ENCODE measurements at places on chromosomes 6 and 20. TPM values are rescaled to one million over a fixed set of nuclear protein-coding genes. Genes with fewer than 3 reads are reported as not detected.

- H3K27me3 ChIP-seq: peaks cover 60% of the 10 kb centered on the region
- no peak overlapping the region for H3K27ac ChIP-seq
- DNase-seq: no peak
- H3K4me1 ChIP-seq: no peaks in the 10 kb centered on the region
- no peak overlapping the region for H3K4me3 ChIP-seq
Observed at GRCh38 chr6:41498968-41499599, 47.1 kb upstream of the FOXP4 start.

- peaks cover 64% of the 10 kb centered on the region for H3K36me3 ChIP-seq
- no peak overlapping the region for H3K27ac ChIP-seq
- no peak for DNase-seq
- H3K4me1 ChIP-seq: peaks cover 1% of the 10 kb centered on the region
- no peak overlapping the region for H3K4me3 ChIP-seq
Observed at GRCh38 chr20:38079353-38079752, 45.8 kb downstream of the RPRD1B start.

- no peak for DNase-seq
- H3K27ac ChIP-seq: peak overlapping the region; percentile 50
- H3K36me3 ChIP-seq: no peaks in the 10 kb centered on the region
- H3K4me3 ChIP-seq: no peak overlapping the region
- H3K4me1 ChIP-seq: peaks cover 62% of the 10 kb centered on the region
- H3K27me3 ChIP-seq: peaks cover 25% of the 10 kb centered on the region
Observed at GRCh38 chr20:62734881-62735280, 26.2 kb downstream of the NTSR1 start.

The SOX18 gene
- total RNA-seq: 0.10 TPM

- H3K27ac ChIP-seq: no peak overlapping the region
- peaks cover 10% of the 10 kb centered on the region for H3K27me3 ChIP-seq
- no peak overlapping the region for H3K4me3 ChIP-seq
- no peak for DNase-seq
- H3K4me1 ChIP-seq: peaks cover 4% of the 10 kb centered on the region
Observed at GRCh38 chr6:137749696-137750211, 117.3 kb upstream of the TNFAIP3 start.

DNA sequence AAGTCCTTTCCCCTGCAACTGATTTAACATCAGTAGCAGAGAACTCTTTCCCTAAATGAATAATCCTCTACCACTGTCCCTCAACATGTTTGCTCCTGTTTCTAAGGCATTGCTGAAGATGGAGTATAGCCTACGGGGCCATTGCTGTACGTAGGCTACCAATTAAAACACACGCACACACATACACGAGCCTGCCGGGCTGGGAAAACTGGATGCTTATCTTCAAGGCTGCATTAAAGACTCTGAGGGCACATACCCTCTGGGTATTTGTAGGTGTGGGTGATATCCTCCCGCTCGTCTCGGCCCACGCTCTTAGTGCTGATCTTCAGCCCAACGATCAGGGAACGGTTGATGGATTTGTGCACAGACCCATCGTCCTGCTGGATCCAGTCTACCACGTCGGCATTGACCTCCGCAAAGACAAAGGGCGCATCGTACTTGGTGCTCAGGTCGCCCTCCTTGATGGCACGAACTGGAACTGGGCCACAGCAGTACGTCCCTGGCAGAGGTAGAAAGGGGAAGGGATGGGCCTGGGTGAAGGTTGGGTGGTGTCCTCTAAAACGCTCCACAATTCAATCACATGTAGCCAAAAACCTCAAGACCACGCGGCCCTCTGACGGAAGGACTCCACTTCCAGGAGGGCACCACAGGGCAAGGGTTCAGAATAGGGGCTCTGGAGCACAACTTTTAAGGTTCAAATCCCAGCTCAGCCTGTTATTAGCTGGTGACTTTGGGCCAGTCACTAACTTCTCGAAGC is 25.7 kb downstream of the TGM2 start:
- H3K4me1 ChIP-seq: peaks cover 6% of the 10 kb centered on the region
- H3K36me3 ChIP-seq: no peaks in the 10 kb centered on the region
- H3K4me3 ChIP-seq: no peak overlapping the region
- no peaks in the 10 kb centered on the region for H3K27me3 ChIP-seq
- DNase-seq: no peak

- no peak overlapping the region for H3K27ac ChIP-seq
- no peaks in the 10 kb centered on the region for H3K27me3 ChIP-seq
- no peak overlapping the region for H3K4me3 ChIP-seq
- DNase-seq: no peak
- H3K36me3 ChIP-seq: peaks cover 37% of the 10 kb centered on the region
Observed at GRCh38 chr6:32825966-32826365, 9.2 kb upstream of the HLA-DOB start.

- no peak overlapping the region for H3K4me3 ChIP-seq
- H3K27ac ChIP-seq: no peak overlapping the region
- no peaks in the 10 kb centered on the region for H3K4me1 ChIP-seq
Observed at GRCh38 chr6:137202078-137202477, 17.1 kb downstream of the IFNGR1 start.

GRCh38 chr20:9969626-9970025 is 65.2 kb upstream of the ANKEF1 start:
- H3K4me3 ChIP-seq: no peak overlapping the region
- H3K27me3 ChIP-seq: peaks cover 4% of the 10 kb centered on the region
- no peaks in the 10 kb centered on the region for H3K36me3 ChIP-seq
- no peaks in the 10 kb centered on the region for H3K4me1 ChIP-seq

DNA sequence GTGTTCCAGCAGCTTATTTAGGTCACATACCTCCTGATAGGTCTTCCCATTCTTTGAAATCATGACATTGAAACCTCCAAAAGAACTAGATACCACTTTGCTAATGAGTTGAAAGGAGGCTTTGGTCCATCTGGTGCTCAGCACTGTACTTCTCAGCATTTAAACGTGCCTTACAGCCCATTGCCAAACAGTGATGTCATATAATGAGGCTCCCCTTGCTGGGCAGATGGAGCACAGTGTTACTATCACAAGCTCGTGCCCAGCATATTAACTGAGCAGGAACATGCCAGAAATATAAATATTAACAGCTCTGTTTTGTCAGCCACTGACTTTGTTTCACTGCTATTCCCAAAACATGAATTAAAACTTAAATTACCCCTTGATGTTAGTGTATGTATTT is 25.5 kb upstream of the MAPK13 start:
- DNase-seq: no peak
- peaks cover 66% of the 10 kb centered on the region for H3K36me3 ChIP-seq
- no peak overlapping the region for H3K27ac ChIP-seq
- H3K4me1 ChIP-seq: peaks cover 42% of the 10 kb centered on the region
- no peak overlapping the region for H3K4me3 ChIP-seq
- no peaks in the 10 kb centered on the region for H3K27me3 ChIP-seq

The CST8 gene
- total RNA-seq: not detected

DNA sequence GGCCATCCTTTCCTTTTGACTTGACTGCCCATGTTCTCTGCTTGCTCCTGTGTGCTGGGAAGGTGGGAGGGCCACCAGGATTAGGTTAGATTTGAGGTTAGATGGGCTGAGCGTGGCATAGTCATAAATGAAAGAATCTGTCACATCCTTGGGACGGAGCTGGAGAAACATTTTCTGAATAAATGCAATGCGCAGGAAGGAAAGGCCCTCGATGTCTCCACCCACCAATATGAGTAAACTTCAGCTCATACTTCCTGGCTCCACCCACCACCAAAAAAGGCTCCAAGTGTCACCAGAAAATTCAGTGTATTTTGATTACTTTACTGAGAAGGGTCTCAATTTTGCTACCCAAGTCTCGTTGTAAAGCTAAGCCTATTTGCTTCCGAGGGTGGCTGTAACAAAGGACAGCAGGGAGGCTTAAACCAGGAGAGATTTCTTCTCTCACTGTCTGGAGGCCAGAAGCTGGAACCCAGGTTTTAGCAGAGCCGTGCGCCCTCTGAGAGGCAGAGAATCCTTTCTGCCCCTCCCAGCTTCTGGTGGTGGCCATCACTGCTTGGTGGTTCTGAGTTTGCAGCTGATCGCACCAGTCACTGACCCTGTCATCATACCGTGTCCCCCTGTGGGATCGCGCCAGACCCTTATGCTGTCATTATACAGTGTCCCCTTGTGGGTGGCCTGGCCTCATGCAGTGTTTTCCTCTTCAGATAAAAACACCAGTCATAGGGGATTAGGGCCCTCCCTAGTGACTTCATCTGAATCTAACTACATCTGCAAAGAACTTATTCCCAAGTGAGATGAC is 137.8 kb downstream of the TTLL2 start:
- no peak for DNase-seq
- H3K4me3 ChIP-seq: no peak overlapping the region
- no peaks in the 10 kb centered on the region for H3K36me3 ChIP-seq
- no peak overlapping the region for H3K27ac ChIP-seq
- H3K27me3 ChIP-seq: peaks cover 9% of the 10 kb centered on the region

Measured in activated CD4-positive, alpha-beta T cell treated with anti-CD3 and anti-CD28 coated beads, Interleukin-2, amount 10 ng/mL, durations not matched to agents 7 days and 5 days (primary cell).